Stimulated activated CD4-positive, alpha-beta T cell treated with anti-CD3 and anti-CD28 coated beads, Interleukin-1b, Interleukin-23, amount 100 ng/mL, for 48 hours (primary cell): ENCODE measurements at places on chromosomes 13 and 19.
A peak's percentile ranks its signal among the peaks of the same experiment; 100 is the strongest.

GRCh38 chr13:113887700-113888201 is 23.9 kb upstream of the GAS6 start:
- no peak for DNase-seq

DNA sequence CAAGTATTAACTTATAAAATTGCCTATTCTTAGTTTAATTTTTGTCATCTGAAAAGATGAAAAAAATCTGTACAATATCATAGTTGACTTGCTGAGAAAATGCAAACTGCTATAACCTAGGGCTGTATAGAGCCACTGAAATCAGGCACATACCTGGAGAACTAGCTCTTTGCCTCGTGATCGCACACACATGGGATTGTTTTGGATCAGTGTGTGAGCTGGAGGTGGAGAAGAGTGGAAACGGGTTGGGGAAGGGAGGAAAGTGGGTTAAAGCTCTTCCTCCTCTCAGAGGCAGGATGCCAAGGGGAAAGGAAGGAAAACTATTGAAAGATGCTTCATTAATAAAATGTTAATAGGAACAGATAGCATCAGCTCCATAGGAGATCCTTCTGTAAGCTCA is 2.7 kb downstream of the MTUS2 start:
- no peak for DNase-seq

DNA sequence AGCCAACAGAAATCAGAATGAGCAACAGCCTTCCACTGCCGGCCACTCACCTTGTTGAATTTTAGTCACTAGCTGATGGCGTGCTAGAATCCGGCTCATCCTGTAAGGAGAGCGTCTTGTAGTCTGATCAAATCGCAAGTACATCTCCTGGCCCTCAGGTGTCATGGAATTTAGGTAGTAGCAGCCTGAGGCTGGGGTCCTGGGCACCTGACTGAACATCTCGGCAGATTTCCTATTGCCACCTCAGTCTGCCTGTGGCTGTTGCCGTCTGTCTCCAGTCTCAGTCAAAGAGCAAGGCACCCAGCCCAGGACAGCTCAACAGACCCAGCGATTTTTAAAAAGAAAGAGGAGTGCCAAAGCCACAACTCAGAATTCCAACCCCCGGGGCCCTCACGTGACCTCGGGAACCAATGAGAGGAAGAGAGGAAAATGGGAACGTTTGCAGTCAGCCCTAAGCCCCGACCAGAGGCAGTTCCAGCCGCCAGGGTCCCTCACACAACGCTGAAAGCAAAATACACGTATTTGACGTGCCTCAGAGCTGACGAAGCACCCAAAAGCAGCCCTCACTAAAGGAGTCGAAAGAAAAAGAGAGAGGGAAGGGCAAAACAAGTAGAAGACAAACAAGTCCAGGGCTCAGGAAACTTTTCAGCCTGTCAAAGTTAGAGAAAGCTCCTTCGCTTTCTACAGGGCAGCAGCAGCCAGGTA is at the start of gene STARD13:
STARD13 (minus strand) TSS at position 336 of the 705 bp plus-strand sequence; CDS start at position 219, 117 bp downstream.
- peak; percentile 1 for DNase-seq

DNA sequence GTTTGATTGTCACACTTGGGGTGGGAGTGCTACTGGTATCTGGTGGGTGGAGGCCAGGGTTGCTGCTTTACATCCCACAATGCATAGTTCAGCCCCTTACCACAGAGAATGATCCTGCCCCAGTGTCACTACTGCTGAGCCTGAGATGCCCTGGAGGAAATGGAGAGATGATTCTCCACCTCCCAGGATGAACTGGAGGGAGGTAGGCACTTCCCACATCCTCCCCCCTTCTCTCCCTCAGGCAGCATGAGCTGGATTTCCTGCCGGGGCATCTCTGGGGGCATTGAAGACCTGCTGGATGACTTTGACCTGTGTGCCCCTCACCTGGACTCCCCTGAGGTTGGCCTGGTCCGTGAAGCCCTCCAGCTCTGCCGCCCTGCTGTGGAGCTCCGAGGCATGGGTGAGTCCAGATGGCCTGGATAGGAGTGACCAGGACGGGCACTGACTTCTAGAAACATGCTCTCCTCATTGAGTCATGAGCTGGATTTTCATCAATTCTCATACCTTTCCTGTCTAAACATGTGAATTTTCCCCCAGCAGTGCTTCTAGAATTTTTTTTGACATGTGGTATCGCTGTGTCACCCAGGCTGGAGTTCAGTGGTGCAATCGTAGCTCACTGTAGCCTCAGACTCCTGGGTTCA is 45.3 kb downstream of the NWD1 start:
- no peak for DNase-seq

GRCh38 chr19:43470288-43470687 is 4.9 kb upstream of the LYPD3 start:
- DNase-seq, result peak; percentile 81

GRCh38 chr19:1389033-1389940 is 5.6 kb downstream of the NDUFS7 start:
- DNase-seq, result no peak

DNA sequence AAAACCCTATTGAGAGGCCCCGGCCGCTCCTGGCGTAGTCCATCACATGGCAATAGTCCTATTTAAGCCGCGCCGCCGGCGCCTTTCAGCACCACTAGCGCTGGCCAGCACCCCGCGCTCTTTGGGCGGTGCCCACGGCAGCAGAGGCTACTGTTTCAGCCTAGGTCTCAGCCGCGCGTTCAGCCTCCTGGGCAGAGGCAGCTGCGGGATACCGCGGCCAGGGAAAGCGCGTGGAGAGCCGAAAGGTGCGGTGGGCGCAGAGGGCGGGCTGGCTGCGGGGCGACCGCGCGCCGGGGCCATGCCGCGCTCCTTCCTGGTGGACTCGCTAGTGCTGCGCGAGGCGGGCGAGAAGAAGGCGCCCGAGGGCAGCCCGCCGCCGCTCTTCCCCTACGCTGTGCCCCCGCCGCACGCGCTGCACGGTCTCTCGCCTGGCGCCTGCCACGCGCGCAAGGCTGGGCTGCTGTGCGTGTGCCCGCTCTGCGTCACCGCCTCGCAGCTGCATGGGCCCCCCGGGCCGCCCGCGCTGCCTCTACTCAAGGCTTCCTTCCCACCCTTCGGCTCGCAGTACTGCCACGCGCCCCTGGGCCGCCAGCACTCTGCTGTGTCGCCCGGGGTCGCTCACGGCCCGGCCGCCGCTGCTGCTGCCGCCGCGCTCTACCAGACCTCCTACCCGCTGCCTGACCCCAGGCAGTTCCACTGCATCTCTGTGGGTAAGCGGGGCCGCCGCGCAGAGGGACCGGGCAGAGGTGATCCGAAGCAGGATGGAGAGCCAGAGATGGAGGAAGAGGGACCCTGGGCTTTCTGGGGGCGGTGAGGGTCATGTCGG is at the start of gene GSX1:
GSX1 (plus strand) TSS at position 91 of the 826 bp plus-strand sequence; CDS start at position 299, 208 bp downstream.
- DNase-seq, result peak; percentile 53

DNA sequence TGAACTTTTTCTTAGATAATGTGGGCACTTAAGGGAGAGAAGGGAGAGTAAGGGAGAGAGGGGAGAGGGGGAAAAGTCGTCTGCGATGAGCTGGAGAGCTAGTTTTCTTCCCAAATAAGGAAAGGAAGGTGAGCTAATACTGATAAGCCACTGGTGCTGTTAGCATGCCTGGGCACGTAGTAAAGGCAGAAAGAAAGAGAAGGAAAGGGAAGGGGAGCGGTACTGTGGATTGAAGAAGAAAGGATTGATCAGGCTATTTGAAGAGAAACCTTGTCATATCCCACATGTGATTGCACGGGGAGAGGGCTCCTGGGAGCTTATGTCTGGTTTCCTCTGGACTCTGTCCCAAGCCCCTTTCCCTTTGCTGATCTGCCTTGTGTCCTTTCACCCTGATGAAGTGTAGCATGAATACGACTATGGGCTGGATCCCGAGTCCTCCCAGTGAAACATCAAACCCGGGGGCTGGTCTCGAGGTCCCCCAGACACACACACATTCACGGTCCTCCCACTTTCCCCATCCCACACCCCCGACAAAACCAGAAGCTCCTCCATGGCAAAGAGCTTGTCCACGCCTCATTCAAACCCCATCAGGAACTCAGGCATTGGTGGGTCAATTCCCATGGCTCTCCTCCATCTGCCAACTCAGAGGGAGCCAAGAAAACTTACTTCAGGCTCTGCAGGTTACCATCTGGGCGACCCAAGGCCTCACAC is 30.6 kb downstream of the NLRP13 start:
- DNase-seq, result no peak

GRCh38 chr19:33905937-33906577 is 109.4 kb downstream of the KCTD15 start:
- no peak for DNase-seq

DNA sequence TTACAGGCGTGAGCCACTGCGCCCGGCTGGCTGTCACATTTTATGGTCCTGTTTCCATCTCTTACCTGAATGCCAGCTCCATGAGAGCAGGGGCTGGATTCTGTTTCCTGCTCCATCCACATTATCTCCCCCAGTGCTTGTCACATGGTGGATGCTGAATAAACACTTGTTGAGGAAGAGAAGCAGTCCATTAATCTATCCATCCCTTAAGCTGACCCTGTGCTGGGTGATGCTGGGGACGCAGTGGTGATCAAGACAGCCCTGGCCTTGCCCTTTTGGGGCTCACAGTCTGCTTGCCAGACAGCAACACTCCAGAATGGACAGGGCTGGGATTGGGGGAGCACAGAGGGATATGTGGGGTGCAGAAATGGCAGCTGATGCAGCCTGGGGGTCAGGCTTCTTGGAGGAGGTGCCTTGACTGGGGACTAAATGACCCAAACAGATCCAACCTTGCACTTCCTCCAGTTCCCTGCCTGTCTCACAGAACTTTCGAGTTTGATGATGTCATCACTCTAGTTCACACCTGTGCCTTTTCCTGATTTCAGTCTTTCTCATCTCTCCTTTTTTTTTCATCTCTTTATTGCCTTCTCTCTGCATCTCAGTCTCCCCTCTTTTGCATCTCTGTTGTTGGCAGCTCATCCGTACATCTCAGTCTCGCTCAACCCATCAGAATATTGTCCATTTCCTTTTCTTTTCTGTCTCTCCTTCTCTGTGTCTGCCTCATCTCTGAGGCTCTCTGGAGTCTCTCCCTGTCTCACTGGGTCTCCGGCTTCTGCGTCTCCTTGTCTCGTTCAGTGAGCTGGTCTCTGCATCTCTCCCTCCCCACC is 4.6 kb downstream of the IRF2BP1 start:
- DNase-seq, result no peak

GRCh38 chr13:102970542-102970941 is 95.7 kb downstream of the SLC10A2 start:
- DNase-seq, result no peak

GRCh38 chr13:32964987-32965386 is 51.2 kb upstream of the KL start:
- DNase-seq, result no peak

- DNase-seq, result no peak
Observed at GRCh38 chr19:43311706-43312105, 41.8 kb upstream of the CD177 start.

- no peak for DNase-seq
Observed at GRCh38 chr19:35389192-35389861, 18.5 kb downstream of the GPR42 start.

- no peak for DNase-seq
Observed at GRCh38 chr13:72383646-72384045, 343.8 kb downstream of the MZT1 start.

DNA sequence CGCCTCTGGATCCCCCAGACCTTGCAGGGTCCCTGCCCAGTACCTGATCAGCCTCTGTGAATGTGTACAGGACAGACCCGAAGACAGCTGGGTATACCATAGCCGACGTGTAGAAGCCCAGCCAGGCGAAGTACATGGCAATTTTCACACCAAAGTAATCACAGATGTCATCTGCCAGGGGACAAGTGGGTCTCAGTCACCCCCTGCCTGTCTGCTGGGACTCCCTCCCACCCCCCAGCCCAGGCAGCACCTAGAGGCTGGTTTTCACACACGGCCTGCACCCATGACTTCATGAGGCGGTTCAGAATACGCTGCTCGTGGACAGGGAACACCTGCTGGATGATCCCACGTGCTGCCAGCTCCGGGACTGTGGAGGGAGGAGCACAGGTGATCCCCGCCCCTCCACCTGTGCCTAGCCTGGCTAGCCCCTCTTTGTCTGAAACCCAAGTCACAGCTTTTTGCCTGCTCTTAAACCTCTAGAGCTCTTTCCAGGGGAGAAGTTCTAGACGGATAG is 3.6 kb downstream of the ANO8 start:
- DNase-seq, result no peak

DNA sequence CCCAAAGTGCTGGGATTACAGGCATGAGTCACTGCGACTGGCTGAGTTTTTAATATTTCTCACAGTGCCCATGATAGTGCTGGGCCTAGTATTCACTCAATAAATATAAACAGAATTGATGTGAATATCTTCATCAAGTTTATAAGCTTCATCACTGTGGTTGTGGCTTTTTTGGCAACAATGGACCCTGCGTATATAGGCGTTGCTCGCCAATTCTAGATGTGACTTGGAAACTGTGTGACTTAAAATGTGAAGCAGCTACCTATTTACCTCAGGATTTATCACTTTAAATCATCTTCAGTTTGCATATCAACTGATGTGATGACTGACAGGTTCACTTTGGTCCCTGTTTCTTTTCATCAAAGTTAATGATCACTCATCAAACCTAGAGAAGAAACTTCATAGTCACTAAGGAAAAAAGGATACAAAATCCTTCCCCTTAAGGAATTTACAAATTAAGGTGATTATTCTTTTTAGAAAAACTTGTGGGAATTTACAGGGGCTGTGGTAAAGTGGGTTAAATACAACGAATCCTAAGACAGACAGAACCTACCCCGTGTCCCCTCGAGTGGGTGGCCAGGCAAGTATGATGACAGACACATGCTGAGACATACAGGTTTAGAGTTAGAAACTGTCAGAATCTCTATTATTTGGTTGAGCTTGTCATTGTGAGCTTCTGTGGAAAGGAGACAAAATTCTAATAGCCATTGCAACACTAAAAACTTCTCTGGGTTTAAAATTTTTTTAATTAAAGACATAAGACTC is 101.3 kb downstream of the AKAP11 start:
- peak; percentile 60 for DNase-seq

GRCh38 chr19:35427187-35427586 is 20.9 kb upstream of the FFAR2 start:
- DNase-seq, result no peak

- no peak for DNase-seq
Observed at GRCh38 chr19:5968431-5969373, 9.2 kb downstream of the RANBP3 start.

DNA sequence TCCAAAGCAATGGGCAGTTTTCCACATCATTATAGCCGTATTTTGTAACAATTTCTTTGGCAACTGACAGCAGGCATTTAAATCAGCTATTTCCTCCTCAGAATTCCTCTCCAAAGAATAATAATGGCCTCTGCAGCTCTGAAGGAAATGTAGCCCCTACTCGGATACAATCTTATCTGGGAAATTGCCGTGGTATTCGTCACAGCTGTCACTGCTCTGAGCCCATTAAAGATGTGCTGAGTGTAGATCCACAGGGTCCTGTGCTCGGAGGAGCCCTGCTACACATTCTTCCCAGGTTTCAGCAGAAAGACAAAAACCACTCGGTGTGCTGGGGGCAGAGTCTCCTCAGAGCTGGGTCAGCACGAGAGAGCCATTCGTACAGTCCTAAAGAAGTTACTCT is 33.1 kb downstream of the MZT1 start:
- DNase-seq, result no peak
